Activated naive CD8-positive, alpha-beta T cell treated with anti-CD3 and anti-CD28 coated beads, Interleukin-2, amount 50 U/mL, for 16 hours (primary cell): ENCODE measurements at places on chromosomes 12 and 14.

DNA sequence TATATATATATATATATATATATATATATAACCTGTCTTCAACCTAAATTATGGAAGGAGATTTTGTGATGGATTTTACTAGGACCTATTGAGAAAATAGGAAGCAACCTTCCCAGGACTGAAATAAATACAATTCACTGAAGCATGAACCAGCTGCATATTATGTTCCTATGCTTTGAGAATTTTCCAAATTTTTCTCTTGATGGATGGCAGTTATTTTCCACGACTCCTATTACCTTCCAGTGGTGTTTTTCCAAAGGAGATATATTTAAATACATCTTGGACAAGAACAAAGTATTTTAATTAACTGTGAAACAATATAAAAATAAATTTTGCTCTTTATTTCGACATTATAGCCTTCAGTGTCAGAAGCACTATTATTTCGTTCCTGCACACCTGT, 87.9 kb downstream of the TMTC1 start:
- no peak for DNase-seq

- DNase-seq, result no peak
These were observed 124.1 kb downstream of the STXBP6 start for GRCh38 chr14:24925771-24926374.

GRCh38 chr12:123998991-123999359, 26.0 kb downstream of the ZNF664 start:
- no peak for DNase-seq

DNA sequence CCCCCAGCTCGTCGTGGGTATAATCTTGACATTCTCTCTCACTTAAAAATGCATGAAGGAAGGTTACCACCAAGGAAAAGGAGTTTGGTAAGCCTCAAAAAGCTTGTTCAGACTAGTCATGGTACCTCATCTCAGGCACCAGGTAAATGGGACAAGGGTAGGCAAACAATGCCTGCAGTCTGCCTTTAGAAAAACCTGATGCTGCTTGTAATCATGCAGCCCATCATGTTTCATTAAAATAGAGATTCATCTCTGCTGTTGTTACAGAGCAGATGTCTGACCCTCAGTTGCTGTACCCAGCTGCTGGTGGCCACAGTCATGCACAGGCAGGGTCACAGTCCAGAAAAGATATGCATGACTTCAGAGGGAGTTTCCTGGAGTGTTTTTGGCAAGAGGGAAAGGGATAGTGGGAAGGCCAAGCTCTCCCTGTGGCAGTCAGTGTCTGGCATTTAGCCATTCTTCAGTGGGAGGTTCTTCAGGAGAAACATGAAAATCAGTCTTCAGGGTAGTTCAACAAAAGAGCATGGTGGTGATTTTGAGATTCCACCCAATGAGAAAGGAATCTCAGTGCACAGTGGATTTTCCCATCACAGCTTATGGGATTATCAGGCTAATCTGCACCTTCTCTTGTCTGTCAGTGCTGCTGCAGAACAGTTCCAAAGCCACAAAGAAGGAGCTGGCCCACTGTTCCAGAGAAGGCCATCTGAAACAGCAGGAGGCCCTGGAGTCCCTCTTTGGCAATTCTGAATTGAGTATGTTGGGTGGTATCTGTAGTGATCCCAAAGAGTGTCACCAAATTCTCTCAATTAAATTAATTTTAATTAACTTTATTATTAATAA, 202.7 kb upstream of the FRMD6 start:
- no peak for DNase-seq

DNA sequence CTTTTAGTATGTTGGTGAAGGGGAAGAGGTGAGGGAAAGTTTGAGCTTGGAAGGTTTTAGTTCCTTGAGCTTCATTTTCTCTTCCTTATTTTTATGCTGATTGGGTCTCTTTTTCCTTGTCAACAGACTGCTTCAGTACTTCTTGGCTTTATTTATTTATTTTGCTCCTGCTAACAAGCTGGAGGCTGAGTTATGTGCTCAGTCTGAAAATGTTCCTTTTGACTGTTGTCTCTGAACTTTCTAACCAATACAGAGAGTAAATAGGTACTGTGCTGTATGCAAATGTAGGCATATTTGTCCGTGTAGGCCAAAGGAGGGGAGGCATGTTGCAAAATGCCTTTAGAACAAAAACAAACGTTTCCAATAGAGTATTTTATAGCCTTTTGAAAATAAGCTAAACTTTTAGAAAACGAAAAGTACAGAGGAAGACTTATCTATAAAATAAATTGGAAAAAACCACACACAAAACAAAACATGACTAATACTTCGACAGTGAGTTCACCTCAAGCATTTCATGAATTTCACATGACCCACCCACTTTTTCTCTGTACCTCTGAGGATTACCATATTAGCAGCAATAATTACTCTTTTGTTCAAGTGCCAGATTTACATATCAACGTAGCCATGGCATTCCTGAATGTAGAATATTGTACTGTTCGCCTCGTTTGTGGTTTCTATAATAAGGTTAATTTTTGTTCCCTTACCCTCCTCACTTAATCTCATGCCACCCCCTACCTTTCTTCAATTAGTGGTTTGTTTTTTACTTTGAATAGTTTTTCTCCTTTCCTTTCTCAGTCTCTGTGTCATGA, 4.7 kb upstream of the CREBL2 start:
- no peak for DNase-seq

DNA sequence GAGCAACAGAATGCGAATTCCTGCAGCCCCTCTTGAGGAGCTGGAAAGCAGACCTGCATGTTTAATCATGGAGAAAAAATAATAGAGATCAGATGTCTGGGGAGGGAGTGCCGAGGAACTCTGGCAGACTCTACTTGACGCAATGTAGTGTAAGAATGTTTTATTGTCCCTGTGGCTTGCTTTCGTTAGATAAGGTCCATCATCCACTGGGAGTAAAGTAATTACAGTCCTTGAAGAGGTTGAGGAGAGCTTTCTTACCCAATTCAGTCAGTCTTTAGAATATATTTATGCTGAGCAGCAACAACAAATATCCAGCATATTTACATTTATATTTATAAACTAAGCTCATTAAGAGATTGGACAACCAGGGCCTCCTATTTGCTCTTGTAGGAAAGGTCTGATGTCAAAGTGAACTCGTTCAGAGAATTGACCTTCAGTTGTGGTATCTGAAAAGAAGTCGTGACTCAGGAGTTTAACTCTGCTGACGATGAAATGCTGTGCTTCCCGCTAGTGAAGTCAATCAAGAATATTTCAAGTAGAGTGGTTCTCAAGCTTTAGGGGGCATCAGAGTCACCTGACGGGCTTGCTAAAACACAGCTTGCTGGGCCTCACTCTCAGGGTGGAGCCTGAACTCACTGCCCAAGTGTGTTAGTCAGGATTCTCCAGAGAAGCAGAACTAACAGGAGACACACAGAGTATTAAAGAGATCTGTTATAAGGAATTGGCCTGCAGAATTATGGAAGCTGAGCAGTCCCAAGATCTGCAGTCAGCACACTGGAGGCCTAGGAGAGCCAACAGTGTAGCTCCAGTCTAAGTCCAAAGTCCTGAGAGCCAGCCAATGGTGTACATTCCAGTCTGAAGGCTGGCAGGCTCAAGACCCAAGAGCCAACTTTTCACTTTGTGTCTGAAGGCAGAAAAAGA, 139.3 kb upstream of the LMNTD1 start:
- no peak for DNase-seq

DNA sequence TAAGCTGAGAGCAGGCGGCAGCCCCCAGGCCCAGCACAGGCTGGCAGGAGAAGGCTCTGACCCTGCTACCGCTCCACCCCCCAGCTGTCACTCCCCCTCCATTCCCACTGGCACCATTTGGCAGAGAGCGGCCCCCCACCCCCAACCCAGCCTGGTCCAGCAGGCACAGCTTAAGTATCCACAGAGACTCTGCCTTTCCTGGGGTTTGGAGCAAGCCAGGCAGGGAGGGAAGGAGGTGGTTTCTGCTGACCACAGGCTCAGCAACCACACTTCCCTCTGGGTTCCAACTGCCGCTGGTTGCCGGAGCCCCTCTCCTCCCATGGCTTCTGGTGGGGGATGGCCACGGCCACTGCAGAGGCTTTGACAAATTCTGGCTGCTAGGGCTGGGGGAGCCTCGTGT, 30.5 kb upstream of the CCND2 start:
- DNase-seq, result no peak

DNA sequence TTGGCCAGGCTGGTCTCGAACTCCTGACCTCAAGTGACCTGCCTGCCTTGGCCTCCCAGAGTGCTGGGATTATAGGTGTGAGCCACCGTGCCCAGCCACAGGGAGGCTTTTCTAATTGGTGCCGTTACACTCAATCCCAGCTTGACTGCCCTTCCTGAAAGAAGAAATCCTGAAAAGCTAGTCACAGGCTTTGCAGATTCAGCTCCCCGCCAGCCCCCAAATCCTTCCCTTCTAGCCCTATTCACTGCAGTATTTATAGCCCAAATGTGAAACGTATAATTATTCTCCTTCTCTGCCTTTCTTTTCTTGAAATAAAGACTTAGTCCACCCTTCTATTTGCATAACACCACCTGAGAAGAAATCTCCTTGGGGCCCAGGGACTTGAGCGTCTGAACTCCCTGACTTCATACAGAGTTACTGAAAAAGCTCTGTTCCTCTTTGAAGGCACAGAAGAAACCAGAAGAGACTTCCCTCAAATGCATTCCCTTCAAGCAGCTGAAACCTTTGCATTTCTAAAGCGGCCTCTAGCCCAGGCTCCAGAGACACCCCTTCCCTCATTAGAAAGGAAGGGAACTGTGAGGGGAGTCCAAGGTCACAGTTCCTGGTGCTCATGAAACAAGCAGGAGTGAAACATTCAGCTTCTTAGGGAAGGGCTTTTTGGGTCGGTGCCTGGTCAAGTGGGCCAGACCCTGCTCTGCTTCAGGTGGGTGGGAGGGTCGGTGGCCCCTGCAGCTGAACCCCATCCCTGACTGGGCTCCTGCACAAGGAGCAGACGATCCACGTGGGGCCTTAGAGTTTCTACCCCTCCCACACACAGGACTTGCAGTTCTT, 42.3 kb upstream of the BATF start:
- DNase-seq, result no peak

DNA sequence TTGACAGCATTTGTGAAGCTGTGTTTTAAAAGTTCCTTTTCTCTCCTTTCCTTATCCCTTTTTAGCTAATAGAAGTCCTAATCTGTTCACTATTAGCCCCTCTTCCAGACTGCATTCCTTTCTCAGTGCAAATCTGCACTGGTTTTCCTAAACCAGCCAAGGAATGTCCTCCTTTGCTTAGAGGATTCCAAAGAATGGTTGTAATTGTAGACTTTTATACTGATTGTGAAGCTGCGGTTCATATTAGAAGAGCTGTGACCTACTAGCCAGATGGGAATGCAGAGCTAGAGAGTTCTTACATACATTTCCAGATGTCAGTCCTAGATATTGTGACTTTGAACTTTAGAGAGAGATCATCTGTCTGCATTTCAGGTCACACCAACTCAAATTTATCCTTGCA, 79.8 kb downstream of the MYRFL start:
- no peak for DNase-seq

- no peak for DNase-seq
These were observed 53.1 kb downstream of the RFLNA start for GRCh38 chr12:124347805-124348658.

DNA sequence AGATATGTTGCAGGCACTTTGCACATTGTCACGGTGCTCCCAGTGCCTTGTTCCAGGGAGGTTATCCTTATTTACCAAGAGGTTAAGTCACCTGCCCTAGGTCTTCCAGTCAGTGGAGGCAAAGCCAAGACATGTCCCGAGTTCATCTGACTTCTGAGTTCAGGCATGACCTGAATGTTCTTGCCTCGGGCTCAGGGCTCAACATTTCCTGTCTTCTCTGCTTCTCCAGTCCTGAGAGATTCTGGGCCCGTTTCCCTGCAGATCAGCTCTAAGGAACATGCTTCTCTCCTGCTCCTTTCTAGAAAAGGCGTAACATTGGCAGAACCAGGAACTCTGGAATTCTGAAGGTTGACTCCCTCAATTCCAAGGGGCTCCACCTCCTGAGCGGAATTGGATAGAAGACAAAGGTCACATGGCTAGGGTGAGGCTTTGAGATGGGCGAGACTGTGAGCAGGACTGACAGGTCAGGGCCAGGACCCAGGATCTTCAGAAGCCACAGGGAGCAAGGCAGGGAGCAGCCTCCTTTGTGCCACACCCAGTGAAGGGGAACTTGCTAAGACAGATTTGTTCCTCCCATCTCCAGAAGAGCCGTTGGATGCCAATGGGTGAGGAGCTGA, 19.9 kb downstream of the BDKRB2 start:
- no peak for DNase-seq

DNA sequence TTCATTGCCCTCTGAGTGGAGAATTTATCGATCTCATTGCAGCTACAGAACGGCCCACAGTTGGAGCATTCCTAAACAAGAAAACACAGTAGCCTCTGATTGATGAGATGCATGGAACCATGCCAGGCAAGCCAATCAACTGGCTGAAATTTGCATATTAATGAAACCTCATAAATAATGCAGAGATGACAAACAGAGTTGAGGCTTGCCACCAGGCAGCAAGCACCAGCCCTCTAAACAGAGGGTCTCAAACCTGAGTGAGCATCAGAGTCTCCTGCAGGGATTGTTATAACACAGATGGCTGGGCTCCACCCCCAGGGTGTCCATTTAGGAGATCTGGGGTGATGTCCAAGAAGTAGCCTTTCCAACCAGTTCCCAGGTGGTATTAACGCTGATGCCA, 60.9 kb upstream of the CMKLR1 start:
- DNase-seq, result no peak

DNA sequence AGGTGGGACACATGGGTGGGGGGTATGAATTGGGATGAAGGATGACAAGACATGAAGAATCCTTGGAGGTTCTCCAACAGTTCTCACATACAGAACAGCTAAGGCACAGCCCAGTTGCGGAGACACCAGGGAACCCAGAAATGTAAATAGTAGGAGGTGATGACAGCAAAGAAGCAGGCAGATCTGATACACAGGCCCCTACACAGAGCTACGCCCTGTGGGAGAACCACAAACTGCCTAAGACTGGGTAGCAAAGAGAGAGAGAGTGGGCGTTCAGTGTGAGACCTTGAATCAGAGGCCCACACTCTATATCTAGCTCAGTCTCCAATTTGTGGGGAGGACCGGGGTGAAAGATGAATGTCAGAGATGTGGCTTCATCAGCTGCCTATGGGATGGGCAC, 9.5 kb upstream of the NUMB start:
- no peak for DNase-seq

GRCh38 chr12:25463521-25463920, 89.6 kb downstream of the LMNTD1 start:
- no peak for DNase-seq

- DNase-seq, result no peak
These were observed 775.1 kb downstream of the FLRT2 start for GRCh38 chr14:86305058-86305457.
